ENCODE measurements at places on chromosomes 16 and 17.

- no peak for DNase-seq
Observed at GRCh38 chr17:12459736-12460135, 206.0 kb upstream of the MYOCD start.

DNA sequence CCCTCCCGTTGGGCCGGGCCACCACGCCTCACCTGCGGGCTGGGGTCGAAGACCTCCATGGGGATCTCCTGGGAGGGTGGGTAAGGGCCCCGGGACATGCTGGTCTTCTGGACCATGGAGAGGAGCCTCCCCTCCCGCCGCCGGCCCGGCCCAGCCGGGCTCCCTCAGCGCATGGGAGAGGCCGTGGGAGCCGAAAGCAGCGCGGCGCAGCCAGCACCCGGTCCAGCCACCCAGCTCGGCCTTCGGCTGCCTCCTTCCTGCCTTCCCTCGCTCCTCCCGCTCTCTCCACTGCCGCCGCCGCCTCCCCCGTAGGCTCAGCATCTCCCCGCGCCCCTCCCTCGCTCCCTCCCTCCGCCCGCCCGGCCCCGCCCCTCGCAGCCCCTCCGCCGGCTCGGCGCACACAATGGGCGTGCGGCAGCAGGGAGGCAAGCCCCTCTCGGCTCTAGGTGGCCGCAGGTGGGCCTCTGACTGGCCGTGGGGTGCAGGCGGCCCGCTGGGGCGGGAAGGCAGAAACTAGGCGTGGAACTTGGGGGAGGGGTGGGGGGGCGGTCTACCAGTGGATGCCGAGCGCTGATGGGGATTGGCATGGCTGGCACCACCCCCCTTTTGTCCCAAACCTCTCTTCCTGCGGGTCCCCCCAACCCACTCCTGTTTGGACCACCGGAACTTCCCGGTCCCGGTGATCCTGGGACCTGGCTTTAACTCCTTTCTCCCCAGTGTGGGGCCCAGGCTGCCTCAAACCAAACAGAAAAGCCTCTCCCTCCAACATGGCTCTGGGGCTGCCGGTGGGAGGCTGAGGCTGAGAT is at the start of gene CACNB1:
Gene CACNB1 (minus strand): TSS at position 290 of the 806 bp plus-strand sequence. CDS start 174 bp downstream, at position 116.
- DNase-seq: peak; percentile 44

GRCh38 chr16:52787709-52788108 is 240.8 kb upstream of the TOX3 start:
- DNase-seq: no peak

GRCh38 chr17:49439673-49440571 is 25.2 kb upstream of the PHB1 start:
- no peak for DNase-seq

- DNase-seq: no peak
Observed at GRCh38 chr16:73845238-73846006, 451.2 kb upstream of the PSMD7 start.

All from CD4-positive, alpha-beta T cell treated with Interferon gamma for 1 hour (primary cell).